ENCODE measurements at places on chromosomes 12 and 14.
A peak's percentile ranks its signal among the peaks of the same experiment; 100 is the strongest.

- DNase-seq, result peak; percentile 80
Measured at GRCh38 chr14:68451696-68452373, 341.0 kb downstream of the ZFP36L1 start.

- no peak for DNase-seq
Measured at GRCh38 chr12:29750131-29750927, 33.4 kb downstream of the TMTC1 start.

- no peak for DNase-seq
Measured at GRCh38 chr12:6292606-6293005, 17.9 kb upstream of the PLEKHG6 start.

- no peak for DNase-seq
Measured at GRCh38 chr12:57181561-57182155, 34.2 kb upstream of the LRP1-AS start.

DNA sequence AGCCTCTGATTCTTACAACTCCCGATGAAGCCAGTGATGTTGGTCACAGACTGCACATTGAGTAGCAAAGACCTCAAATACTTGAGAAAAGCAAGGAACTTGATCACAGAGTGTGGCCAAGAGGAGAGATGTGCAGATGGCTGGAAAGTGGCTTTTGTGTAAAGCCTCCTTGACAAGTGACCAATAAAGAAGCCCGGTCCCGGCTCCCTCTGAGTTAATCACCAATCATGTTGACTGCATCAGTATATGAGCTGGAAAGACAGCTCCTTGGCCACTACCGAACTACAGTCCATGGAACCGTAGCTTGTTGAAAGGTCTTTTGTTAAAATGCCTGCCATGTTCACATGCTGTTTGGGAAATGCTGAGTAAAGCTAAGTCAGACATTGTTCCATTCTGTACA, 23.7 kb upstream of the SERPINA6 start:
- no peak for DNase-seq

DNA sequence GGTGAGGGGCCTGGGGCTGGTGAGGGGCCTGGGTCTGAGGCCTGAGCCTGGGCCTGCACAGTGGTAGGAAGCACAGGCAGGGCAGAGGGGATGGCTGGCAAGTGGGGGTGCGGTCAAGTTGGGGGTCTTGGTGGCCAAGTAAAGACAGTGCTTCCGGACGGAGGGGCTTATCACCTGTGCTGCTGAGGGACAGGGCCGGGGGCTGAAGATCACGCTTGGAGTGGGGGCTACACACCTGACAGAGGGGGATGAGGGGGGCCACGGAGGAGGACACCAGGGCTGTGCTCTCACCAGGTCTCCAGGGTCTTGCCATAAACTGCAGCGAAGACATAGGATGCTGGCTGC, 12.2 kb downstream of the TEDC1 start:
- no peak for DNase-seq

DNA sequence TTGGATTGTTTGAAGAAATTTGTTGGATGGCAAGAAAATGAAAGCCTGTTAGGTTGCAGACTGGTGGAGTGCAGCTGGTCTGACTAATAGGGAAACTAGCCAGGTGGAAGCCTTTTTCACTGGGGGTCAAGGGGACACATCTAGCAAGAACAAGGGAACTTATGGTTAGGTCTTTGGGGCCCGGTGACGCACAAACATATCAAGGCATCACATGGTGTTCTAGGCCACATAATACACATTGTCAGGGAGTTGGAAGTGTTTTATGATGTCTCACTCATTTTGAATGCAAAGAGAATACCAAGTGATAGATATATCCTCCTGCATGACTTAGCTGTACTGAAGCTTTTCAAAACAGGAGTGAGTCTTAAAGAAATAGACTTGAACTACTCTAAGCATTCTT, 351.2 kb downstream of the KCNH5 start:
- DNase-seq, result no peak

DNA sequence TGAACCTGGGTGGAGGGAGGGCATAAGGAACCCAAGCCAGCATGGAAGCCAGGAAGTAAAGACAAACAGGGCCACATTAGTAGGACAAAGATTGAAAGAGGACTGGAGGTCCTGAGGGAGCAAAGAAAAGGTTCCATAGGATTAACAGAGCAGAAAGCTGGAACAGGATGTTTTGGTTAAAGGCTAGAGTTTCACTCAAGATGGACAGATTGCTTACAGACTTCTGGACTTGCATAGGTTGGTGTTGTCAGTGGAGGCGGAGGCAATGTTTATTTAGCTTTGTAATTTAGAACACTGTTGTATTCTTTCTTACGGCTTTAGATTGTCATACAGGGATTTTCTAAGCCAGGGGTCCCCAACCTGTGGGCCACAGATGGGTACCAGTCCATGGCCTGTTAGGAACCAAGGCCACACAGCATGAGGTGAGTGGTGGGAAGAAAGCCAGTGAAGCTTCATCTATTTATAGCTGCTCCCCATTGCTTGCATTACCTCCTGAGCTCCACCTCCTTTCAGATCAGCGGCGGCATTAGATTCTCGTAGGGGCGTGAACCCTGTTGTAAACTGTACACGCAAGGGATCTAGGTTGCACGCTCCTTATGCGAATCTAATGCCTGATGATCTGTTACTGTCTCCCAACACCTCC, 31.3 kb downstream of the ZNF664 start:
- no peak for DNase-seq

DNA sequence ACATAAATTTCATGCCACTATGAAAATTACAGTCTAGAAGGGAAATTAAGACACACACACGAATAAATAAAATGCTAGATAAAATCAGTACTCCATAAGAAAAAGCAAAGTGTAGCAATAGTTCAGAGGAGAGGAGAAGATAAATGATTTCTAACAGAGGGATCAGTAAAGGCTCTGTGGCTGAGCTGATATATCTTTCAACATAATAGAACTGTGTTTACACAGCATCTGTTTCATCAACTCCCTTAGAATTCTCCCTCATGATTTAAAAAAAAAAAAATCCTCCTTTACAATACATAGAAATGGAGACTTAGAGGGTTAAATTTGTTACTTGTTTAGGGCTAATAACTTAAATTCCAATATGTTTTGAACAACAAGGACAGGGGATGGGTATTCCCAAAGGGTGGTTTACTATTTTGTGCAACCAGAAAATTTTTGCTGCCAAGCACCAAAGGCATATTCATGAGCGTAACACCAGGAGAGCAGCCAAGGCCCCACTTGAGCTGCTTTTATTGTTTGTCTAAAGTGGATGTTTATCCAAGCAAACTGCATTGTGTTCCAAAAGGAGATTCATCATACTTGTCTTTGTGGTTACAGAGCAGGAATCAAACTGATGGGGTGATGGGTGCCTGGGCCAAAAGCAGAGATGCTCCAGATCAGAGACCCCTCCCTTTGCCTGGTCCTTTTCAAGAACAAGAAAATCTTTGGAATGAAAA, 162.7 kb downstream of the BMP4 start:
- DNase-seq, result no peak

DNA sequence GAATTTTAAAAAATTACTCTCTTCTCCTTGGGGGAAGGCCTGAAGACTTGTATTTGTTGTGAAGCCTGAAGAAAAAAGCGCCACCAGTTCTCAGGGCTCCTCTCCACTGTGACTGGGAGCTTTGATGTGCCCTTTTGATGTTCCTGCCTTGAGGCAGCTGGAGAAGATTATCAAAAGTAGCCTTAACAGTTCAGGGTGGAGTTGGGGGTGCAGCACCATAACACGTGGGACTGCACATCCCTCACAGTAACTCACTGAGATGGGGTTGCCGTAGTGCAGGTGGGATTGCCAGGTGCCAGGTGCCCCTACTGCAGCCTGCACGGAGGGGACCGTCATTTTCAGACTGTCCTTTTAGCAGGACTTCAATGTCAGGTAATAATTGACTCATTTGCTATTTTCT, 474.1 kb downstream of the ETNK1 start:
- DNase-seq, result no peak

- no peak for DNase-seq
Measured at GRCh38 chr12:75684678-75685616, 173.5 kb upstream of the KRR1 start.

GRCh38 chr12:118645219-118645618, 268.9 kb downstream of the SUDS3 start:
- no peak for DNase-seq

GRCh38 chr14:52422650-52423356, 108.7 kb downstream of the PTGER2 start:
- no peak for DNase-seq

DNA sequence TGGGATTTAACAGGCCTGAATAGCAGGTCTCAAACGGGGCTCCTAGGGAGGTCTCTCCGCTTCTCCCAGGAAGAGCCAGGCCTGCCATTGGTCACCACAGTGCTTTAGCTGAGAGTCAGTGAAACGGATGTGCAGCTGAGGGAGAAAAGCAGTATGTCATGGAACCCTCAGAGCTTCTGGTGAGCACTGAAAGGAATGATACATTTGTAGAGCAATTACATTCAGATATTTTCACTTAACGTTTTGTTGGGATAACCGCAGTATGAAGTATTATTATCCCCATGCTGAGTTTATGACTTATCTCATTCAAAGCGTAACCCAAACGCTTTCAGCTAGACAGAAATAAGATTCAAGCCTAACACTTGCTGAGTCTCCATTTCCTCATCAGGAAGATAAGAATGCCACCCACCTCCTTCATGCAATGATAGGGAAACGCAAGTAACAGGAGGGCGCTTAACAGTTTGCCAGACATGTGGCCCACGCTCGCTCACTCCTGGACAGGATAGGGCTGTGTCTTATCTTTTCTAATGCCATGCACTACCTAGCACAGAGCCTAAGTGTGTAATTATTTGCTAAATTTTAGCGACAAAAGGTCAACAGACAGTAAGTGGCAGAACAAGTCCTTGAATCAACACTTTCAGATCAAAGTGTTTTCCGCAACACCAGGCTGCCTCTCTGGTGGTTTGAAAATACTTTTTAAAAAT, 28.2 kb downstream of the DAD1 start:
- DNase-seq, result no peak

DNA sequence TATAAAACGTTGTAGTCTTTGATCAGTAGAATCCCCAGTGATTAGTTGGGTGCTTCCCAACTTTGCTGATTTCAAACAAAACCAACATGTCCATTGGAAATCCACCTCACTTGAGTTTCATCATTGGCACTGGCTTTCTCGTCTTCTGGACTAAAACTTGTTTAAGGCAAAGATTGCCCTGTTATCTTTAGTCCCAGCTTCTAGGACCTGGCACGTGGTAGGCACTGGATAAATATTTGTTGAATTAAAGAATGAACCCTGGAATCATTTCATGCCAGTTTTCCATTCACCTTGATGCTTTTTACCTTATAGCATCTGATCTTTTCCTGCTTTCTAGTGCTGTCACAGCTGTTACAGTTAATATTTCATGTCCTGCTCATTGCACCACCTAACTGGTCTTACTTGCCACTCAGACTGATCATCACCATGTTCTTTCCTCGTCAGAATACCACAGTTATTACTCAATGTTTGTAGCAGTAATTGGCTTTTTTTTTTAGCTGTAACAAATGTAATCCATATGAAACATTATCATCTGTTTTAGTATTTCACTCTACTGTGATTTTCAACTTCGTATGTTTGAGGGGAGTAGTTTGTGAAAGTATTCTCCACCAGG, 7.3 kb upstream of the C12orf50 start:
- no peak for DNase-seq

GRCh38 chr14:92308716-92309115, 14.2 kb upstream of the SLC24A4 start:
- DNase-seq, result peak; percentile 19

GRCh38 chr12:58513301-58513834, 406.9 kb downstream of the LRIG3 start:
- no peak for DNase-seq

DNA sequence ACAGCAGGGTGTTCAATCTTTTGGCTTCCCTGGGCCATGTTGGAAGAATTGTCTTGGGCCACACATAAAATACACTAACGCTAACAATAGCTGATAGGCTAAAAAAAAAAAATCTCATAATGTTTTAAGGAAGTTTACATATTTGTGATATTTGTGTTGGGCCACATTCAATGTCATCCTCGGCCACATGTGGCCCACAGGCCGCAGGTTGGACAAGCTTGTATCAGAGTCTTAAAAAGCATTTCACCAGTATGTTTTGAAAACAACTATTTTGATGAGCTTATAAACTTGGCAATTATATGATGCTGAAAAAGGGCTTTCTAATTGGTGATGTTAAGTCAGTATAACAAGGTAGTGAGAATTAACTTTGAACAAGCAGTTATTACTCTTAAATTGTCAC, 78.9 kb downstream of the PIK3C2G start:
- DNase-seq, result no peak

DNA sequence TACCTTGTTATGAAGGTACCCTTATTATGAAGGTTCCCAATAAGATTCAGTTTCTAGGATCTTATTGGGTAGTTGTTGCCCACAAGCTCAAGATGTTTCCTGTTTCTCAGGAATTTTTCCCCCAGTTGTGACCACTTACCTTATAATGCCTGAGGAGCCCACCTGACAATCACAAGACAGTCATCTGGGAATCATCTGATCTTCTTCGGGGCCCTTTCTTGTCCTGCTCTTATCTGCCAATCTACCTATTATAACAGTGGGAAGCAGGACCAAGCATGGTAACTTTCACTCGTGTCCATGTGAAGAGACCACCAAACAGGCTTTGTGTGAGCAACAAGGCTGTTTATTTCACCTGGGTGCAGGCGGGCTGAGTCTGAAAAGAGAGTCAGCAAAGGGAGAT, 825.5 kb downstream of the BCL11B start:
- DNase-seq, result no peak

DNA sequence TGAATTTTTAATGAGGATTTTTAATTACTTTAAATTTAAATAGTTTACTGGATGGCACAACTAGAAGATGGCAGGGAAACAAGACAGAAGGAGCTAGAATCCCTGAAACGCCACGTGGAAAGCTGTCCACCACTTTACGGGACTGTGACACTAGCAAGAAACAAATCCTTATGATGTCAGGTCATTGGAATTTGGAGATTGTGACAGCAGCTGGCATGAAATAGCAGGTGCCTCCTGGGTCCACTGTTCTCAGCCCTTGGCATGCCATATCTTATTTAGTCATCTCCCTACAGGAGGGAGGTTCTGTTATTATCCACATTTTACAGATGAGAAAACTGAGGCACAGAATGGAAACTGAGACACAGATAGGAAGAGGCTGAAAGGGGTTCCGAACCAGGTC, 113.8 kb downstream of the BCL11B start:
- no peak for DNase-seq
